ENCODE measurements at places on chromosomes 3 and 15. TPM values are rescaled to one million over a fixed set of nuclear protein-coding genes. Genes with fewer than 3 reads are reported as not detected.

CHDH gene
- total RNA-seq, result 9.3 TPM

SH2D7 gene
- not detected for total RNA-seq

PODXL2 gene
- total RNA-seq, result 0.94 TPM

PRSS50 gene
- total RNA-seq, result 0.16 TPM

DPH6 gene
- total RNA-seq, result 17.6 TPM

FGF12 gene
- 356 TPM for total RNA-seq

ZIC4 gene
- not detected for total RNA-seq

HOMER2 gene
- 55.1 TPM for total RNA-seq

MAP1A gene
- total RNA-seq, result 24.4 TPM

GNAT1 gene
- total RNA-seq, result not detected

EPHA3 gene
- total RNA-seq, result 3.5 TPM

XCR1 gene
- total RNA-seq, result not detected

ASB14 gene
- total RNA-seq, result 13.4 TPM

GOLGA8M gene
- total RNA-seq, result 1.2 TPM

PSTPIP1 gene
- 5.0 TPM for total RNA-seq

IL17RB gene
- total RNA-seq, result 1.9 TPM

PARP15 gene
- 0.40 TPM for total RNA-seq

GABRR3 gene
- not detected for total RNA-seq

PAQR9 gene
- total RNA-seq, result 10.6 TPM

FSIP1 gene
- total RNA-seq, result 0.91 TPM

FBXO40 gene
- total RNA-seq, result 207 TPM
